ENCODE measurements at places on chromosomes 1 and 21.

- DNase-seq, result no peak
Observed at GRCh38 chr1:228339766-228340685, 66.6 kb downstream of the TRIM11 start.

DNA sequence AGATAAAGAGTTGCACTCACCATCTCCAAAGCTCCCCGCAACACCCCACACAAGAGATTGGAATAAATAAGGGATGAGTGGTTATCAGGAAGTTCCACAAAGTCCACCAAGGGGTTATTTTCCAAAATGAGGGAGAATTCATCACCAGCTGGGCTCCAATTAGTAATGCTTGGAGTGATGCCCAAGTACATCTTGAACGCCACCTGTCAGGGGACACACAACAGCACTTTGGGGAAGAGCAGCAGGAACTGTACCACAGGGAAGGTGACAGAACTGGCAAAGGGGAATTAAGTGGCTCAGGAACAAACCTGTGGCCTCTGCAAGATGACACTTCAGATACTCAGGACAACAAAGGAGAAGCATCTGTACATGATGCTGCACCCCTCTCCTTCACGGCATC is 11.5 kb downstream of the TRAPPC3 start:
- DNase-seq, result no peak

- no peak for DNase-seq
Observed at GRCh38 chr1:180489976-180490375, 12.4 kb downstream of the ACBD6 start.

GRCh38 chr1:219529116-219529515 is 83.8 kb downstream of the ZC3H11B start:
- no peak for DNase-seq
